ENCODE measurements at places on chromosomes 2 and 18.
A peak's percentile ranks its signal among the peaks of the same experiment; 100 is the strongest.

- DNase-seq: no peak
These were observed 278.0 kb downstream of the KCNS3 start for GRCh38 chr2:18156421-18156820.

GRCh38 chr2:98460573-98461497 is 16.2 kb downstream of the INPP4A start:
- peak; percentile 44 for DNase-seq

DNA sequence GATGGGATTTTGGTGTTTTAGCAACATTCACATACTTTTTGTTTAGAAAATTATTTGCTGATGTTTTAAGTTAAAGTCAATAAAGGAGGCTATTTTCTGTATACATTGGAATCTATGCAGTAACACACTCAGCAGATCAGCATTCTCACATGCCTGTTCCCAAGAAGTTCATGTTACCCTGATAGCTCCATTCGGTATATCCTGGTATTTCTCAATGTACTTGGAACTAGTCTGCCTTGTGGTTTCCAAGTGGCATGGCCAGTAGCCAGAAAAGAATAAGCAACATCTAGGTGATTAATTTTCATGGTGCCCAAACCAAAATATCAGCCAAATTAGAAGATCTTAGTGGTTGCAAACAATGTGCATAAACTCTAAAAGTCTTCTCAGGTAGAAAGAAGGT is 5.2 kb upstream of the NCAPH start:
- no peak for DNase-seq

GRCh38 chr18:3333056-3333720 is 71.3 kb downstream of the MYL12B start:
- no peak for DNase-seq

DNA sequence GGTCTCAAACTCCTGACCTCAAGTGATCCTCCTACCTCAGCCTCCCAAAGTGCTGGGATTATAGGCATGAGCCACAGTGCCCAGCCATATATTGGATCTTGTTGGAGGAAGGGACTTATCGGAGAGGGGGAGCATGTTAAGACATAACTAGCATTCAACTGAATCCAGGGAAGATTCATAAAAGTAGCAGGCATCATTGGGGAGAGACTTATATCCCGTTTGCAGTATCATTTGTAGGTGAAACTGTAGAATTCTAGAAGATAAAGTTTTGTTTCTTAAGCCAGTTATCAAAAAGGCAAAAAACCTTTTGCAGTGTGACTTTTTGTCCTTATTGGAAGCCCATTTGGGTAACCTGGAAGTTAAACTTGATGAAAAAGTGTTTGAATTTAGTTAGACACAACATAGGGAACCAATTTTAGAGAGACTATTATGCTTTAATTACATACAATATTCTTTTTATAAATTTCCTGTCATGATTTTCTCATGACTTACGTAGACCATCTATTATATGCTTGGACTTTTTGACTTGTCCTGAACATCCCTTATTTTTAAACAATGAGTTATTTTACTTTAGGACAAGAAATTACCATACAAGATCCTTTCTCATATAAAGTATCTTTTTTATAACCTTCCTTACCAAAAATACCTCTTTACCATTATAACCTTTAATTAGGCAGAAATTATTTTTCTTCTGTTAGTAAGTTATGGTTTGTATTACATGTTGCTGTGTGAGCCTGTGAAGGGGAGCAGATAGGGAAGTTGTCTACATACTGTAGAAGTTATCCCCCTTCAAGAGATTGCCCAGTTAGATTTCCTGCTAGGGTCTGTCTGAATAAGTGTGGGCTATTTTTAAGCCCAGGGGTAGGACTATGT is 20.3 kb downstream of the RAB3GAP1 start:
- peak; percentile 36 for DNase-seq

All from NB4 (cell line).